ENCODE measurements at places on chromosomes 2 and 18.

DNA sequence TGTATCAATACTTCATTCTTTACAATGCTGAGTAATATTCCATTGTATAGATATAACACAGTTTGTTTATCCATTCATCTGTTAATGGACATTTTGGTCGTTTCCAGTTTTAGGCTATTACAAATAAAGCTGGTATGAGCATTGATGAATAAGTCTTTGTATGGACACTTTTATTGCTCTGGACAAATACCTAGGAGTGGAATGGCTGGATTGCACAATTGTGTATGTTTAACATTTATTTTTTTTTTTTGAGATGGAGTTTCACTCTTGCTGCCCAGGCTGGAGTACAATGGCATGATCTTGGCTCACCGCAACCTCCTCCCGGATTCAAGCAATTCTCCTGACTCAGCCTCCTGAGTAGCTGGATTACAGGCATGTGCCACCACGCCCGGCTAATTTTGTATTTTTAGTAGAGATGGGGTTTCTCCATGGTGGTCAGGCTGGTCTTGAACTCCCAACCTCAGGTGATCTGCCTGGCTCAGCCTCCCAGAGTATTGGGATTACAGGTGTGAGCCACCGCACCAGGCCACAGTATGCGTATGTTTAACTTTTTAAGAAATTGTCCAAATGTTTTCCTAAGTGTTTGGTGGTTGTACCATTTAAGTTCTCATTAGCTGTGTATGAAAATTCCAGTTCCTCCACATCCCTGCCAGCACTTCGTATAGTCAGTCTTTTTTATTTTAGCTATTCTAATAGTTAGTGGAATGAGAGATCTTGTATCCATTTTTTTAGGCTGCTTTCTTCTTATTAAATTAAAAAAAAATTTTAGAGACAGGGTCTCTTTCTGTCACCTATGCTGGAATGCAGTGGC is 194.9 kb upstream of the HAAO start:
- DNase-seq: no peak

DNA sequence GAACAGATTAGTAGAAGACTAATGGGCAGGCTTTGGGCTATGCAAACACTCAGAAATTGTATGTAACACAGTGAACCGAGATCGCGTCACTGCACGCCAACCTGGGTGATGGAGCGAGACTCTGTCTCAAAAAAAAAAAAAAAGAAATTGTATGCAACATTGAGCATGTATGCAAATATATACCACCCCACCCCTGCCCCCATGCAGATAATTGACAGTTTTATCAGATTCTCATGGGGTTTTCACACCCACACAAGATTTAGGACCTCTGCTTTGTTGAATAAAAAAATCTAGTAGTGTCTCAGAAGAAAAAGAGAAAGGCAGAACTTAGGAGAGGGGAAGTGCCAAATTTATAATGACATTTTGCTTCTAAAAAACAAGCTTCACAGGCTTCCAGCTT is 131.6 kb upstream of the FN1 start:
- DNase-seq: peak; percentile 82

DNA sequence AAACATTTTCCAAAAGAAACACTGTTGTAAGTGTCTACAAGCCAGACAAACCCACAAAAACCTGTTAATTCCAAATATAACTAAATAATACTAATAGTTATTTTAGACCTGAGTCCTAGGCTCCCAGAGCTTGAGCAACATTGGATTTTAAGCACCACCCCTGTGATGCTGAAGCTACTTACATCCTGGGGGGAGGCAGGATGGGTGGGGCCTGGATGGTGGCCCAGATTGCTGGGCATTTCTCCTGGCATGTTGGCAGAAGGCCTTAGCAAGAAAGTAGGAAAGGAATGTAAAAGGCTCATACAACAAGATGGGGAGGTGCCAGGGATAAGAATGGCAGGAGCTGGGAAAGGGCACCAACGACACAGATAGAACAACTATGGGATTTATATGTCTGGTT is 50.7 kb upstream of the OTX1 start:
- DNase-seq: no peak

DNA sequence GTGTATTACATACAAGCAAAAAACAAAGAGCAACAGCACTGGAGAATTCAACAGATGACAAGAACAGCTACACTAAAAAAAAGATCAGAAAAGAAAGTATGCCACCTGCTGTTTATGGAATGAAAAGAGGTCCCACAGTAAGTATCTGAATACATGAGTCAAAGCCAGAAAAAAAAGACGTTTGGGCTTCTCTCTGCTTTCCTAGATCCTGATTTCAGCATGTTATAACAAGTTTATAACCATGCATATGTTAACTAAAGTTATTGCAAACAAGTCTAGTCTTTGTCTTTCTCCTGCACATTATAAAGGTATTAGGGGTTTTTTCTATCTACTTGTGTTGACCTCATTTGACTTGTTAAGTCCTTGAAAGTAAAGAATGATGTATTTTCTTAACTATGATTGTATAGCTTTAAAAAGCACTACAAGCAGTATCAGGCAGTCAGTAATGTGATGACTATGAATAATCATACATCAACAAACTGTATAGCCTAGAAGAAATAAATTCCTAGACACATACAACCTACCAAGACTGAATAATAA is 108.5 kb upstream of the COL5A2 start:
- peak; percentile 58 for DNase-seq

DNA sequence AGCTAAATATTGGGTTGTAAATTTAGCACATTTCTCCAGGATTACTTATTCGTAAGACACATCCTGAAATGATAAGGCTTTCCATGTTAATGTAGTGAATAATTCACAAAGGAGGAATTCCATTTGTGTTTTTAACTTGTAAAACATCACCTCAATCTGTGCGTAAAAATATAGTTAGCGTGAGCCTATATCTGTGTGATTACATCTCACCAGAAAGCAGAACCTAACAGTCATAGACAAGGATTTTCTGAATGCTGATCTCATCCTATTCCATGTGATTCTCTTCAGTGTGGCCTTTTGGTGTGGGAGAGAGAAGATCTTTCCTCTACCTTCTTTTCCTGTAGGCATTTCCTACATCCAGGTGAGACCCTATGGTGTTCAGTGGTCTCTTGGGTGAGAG is 263.2 kb upstream of the RASGRP3 start:
- DNase-seq: no peak
